ENCODE measurements at places on chromosomes 3 and 15.
A peak's percentile ranks its signal among the peaks of the same experiment; 100 is the strongest.

DNA sequence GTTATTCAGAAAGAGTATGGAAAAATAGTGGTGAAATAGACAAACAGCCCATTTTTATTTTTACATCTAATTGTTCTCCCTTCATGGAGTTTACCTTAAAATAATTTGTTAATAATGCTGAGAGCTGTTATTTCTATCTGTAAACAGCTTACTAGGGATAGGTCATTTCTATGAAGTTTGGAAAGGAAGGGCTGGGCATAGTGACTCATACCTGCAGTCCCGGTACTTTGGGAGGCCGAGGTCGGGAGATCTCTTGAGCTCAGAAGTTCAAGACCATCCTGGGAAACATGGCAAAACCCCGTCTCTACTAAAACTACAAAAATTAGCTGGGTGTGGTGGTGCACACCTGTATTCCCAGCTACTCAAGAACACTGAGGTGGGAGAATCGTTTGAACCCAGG is 624.3 kb upstream of the LMCD1 start:
- DNase-seq, result no peak

GRCh38 chr3:146449076-146449475 is 20.3 kb downstream of the PLSCR2 start:
- no peak for DNase-seq

DNA sequence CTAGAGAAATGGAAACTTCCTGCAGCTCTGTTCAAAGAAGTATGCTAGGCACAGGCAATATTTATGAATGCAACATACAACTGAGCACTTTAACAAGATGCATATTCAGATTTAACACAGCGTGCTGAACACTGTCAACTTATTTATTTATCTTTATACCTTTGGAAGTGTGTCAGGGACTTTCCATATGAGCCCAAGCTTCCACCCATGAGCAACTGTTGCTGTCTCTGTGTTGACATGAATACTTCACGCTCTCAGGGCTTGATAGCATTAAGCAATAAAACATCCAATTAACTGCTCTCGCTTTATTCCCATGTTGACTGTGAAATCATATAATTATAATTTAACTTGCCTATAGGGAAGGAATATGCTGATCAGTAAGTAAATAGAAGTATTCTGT is 116.6 kb upstream of the ROBO1 start:
- no peak for DNase-seq

DNA sequence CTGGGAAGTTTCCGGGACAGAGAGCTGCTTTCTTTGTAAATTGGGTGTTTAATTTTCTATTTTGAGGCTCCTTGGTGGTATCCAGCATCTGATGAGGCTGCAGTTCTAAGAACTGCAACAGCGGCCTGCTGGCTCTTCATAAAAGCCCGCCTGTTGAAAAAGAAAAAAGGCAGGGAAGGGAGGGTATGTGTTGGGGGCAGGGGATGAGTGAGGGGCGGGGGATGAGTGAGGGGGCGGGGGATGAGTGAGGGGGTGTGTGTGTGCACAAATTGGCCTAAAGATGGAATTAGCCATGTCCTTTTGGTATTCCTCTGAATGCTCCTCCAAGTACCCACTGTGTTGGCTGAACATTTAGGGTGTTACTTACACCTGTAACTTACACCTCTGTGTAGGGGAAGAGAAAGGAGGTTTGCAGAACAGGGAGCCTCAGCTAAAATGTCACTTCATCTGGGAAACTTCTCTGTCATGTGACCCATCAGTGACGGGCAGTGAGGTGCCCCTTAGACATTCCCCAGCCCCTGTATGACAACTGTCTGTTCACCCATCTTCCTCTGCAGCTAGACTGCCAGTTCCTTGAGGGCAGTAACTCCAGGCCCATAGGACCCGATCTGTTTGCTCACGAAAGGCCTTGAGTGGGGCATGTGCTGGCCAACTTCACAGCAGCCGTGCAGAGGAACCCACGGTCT is 57.6 kb downstream of the LRIG1 start:
- no peak for DNase-seq

- DNase-seq, result no peak
Measured at GRCh38 chr3:43062040-43062563, 43.8 kb downstream of the POMGNT2 start.

DNA sequence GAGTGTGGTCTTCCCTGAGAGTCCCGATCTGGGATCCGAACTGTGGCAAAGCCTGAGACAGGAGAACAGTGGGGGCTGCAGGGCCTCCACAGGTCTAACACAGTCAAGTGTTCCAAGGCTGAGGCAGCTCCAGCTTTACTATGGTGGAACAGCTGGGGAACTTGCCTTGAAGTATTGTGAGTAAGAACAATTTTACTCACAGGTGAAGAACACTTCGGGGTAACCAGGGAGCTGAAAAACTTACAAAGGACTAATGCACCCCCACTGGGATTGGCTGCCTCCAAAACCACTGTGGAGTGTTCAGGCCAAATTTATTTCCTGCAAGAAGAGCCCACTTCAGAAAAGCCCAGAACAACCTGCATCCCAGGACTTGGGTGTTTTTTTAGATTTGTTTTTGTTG is 25.4 kb downstream of the ZIC4 start:
- no peak for DNase-seq

DNA sequence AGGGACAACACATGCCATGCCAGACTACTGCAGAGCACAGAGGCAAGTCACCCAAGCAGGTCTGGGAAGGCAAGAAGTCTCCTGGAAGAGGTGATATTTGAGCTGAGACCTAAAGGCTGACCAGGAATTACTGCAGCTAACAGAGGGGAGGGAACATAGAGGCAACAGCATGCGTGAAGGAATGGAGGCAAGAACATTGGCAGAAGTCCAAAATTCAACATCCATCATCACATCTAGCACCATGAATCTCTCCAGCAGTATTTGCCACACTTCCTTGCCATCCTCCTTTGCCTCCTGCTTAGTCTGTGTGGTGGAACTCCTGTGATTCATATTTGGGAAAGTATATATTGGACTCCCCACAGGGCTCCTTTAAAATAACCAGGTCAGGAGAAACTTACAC is 870 bp upstream of the TSEN2 start:
- DNase-seq, result no peak

GRCh38 chr3:98764472-98764884 is 1.3 kb downstream of the ST3GAL6 start:
- DNase-seq, result no peak

GRCh38 chr3:71579326-71579934 is 4.1 kb downstream of the FOXP1 start:
- no peak for DNase-seq

GRCh38 chr15:59400103-59400813 is 27.6 kb upstream of the MYO1E start:
- no peak for DNase-seq

DNA sequence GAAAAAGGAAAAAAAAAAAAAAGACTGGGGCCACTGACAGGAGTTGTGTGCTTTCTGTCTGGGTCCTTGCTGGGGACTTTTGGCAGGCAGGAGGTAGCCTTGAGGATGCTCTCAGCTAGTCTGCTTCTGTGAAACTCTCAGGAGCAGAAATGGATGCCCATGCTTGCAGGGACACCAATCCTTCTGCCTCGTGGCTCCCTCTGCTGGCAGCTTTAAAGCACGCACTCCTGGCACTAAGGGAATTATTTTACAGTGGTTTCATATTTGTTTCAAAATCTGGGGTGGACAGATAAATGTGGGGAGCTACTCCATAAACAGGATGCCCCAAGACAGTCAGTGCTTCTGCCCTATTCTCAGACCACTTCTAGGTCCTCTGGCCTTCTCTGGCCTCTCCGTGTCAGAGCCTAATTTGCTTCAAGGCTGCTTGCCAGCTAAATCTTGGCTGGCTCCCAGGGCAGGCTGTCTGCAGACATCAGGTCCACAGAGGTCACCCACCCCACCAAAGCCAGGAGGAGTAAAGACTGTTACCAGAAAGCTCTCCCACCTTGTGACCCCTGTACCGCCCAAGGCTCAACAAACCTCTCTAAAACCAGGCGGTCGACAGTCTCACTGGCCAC is 17.1 kb downstream of the TRAIP start:
- DNase-seq, result peak; percentile 80

- no peak for DNase-seq
Measured at GRCh38 chr3:45994419-45995235, 997 bp downstream of the FYCO1 start.

DNA sequence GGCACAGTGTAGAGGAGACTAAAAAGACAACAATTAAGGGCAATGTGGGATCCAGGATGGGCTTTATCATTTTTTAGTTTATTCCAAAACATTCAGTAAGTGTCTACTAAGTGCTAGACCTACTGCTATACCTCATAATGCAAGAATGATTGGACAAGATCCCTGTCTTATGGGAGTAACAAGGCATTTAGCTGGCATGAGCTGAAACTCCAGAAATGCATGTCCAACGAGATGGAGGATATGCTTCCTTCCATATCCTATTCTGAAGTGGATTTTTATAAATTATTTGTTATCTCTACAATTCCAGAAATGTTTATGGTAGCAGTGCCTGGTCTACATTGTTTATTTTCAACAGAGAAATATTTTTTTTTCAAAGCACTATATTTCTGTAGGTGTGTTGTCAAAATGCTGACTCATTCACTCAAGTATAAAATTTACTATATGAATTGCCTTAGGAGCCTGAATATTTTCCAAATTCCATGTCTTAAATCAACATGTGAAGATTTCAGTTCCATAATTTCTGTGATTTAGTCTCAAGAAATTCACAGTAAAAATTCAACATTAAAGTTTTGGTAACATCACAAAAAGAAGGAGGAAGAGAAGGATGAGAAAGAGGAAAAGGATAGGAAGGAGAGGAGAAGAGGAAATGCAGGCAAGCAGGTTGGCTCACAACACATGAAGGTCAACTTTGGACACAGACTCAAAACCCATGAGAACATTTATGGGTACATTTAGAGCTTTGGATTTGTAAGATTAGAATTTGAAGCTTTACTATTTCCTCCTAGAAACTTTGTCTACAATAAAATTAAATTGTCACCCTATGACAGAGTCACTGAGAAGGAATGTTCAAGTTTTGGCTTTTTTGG is 88.6 kb downstream of the P3H2 start:
- no peak for DNase-seq

DNA sequence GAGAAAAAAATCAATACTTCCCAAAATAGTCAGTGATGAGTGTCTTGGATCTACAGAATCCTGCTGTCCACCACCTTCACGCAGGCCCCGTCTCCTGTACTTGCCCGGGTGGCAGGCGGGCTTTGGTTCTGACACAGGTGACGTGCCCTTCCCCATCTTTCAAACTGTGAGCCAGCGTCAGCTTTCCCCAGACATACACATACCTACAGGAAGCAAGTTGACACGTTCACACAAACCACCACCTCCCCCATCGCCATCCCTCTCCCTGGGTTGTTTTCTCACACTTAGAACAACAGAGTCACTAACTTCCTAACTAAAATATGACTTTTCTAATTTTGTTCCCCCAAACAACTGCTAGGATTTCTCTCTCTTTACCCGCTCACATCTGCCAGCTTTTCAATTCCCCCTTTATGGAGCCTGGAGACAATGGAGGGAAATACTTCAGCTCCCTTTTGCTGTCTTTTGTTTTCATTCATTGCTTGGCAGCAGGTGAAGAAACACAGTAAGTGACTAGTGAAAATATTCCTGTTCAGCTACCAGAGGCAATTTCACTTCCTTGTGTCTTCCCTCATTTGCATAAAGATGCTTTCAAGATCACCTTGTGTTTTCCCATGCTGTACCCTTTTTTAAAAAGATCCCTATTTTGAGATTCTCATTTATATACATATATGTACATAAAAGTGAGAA is 248.3 kb downstream of the SLCO3A1 start:
- DNase-seq, result no peak

GRCh38 chr3:158152186-158152585 is 42.3 kb downstream of the RSRC1 start:
- no peak for DNase-seq
